ENCODE measurements at places on chromosomes 5 and 9.

GRCh38 chr5:133944263-133945185 is 23.9 kb downstream of the C5orf15 start:
- peak; percentile 83 for DNase-seq

DNA sequence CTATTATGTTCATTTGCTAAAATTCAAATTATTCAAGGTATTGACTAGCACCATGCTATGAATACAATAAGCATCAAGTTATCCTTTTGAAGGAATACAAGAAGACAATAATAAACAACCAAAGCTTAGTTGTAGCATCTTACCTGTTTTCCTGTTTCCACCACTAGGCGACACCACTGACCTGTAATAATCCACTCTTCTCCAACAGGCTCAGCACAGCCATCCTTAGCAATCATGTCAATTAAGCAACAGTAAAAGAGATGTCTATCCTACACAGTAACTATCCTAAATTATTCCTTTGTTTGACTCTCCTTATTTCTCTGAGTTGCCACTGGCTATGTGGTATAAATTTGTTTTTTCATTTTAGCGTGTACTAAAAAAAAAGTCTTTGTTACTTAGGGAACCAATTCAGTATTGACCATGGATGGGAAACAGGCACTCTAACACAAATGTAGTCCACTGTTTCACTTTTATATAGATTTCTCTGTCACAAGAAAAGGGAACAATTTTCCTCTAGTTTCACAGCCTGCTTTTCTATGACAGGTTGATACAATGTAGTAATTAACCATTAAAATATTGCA is 46.2 kb downstream of the PCA3 start:
- peak; percentile 69 for DNase-seq

- DNase-seq, result no peak
Measured at GRCh38 chr5:109866051-109866450, 176.3 kb downstream of the MAN2A1 start.

- no peak for DNase-seq
Measured at GRCh38 chr5:108387758-108388157, 5.9 kb upstream of the FBXL17 start.

GRCh38 chr5:156981481-156981880 is 18.5 kb upstream of the TIMD4 start:
- DNase-seq, result no peak

- no peak for DNase-seq
Measured at GRCh38 chr5:133265257-133265656, 213.4 kb downstream of the HSPA4 start.

- no peak for DNase-seq
Measured at GRCh38 chr5:9108162-9108561, 437.7 kb downstream of the SEMA5A start.

DNA sequence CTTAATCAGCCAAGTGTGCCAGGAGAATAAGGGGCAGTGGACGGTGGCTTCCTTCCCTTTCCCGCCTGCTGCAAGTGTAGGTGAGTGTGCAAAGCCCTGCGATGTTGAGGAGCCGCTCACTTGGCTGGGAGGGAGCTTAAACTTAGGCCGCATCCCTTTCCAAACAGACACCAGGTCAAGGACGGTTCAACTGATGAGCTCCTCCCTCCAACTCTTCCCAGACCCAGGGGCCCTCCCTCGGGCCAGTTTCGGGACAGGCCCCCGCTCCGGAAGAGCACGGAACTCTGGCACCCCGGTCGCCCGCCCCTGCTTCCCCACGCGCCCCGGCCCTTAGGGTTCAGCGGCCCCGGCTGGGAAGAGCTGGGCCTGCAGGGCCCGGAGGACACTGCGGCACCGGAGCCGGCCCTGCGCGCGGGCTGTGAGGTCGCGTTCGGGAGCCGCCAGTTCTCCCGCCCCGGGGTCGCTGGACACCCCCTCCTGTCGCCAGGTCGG is 481 bp downstream of the MRPL36 start:
- DNase-seq, result no peak

GRCh38 chr9:123868002-123868401 is 61.9 kb downstream of the DENND1A start:
- DNase-seq, result no peak
